Kidney capillary endothelial cell (primary cell): ENCODE measurements at places on chromosomes 12 and 14.

DNA sequence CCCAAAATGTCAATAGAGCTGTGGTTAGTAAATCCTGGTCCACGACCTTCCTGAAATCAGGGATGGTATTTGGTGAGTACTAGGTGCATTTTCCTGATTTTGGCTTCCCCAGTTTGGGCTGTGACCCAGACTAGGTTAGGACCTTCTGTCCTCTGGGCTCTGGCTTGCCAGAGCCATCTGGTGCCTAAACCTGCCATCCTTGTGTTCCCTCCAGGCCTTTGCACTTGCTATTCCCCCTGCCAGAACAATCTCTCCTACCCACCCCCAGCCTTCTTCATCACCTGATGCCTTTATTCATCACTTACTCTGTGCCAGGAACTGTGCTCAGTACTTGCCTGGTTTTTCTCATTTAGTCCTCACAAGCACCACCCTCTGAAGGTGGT, 216.7 kb downstream of the RBM19 start:
- DNase-seq = no peak

- peak; percentile 56 for DNase-seq
These were observed 41.9 kb downstream of the ATP23 start for GRCh38 chr12:57983146-57983857.

DNA sequence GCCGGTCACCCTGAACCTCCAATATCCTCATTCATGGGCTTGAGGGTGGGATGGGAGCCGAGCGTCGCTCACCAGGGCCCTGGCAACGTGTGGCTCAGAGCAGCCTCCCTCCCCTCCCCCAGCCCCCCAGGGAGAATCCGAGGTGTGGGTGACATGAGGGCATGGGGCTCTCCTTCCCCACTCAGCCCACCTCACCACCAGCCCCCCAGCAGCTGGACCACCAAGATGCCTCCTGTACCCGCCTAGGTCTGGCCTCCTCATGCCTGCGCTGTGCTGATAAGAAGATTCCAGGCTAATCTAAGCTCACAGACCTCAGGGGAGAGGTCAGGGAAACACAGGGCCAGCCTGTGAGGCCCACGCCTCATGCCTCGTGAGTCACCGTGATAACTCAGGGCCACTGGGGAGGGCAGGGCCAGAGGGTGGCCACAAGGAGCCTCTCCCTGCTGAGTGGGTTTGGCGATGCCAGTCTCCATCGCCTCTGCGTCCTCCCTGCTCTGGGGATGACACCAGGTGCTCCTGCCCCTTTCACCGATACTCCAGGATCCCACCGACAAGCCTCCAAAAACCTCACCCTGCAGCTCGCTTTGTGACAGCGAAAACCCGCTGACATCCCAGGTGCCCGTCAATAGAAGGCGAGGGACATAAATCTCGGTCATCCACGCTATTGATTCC, 56.9 kb downstream of the TESC start:
- no peak for DNase-seq

DNA sequence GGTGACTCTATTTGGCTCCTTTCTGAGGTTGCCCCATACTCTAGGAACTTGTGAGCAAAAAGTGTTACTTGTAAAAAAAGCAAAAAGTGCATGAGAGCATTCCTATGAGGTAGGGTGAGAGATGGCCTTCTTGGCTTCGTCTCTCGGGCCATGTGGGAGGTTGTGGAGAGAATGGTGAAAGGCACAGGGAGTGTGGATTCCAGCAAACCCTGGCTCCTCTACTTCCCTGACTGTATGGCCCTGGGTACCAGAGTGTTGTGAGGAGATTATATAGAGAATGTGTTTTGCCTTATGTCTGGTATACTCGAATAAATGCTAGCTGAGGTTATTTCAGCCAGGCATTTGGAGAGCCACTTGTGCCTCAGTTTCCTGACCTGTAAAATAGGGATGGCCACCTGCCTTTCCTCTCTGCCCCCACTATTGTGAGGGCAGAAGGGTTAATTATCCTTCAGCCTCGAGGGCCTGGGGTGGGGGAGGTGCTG, 11.0 kb downstream of the PLEKHG3 start:
- DNase-seq = no peak

- no peak for DNase-seq
These were observed 93.6 kb upstream of the CCDC91 start for GRCh38 chr12:28096649-28097048.

DNA sequence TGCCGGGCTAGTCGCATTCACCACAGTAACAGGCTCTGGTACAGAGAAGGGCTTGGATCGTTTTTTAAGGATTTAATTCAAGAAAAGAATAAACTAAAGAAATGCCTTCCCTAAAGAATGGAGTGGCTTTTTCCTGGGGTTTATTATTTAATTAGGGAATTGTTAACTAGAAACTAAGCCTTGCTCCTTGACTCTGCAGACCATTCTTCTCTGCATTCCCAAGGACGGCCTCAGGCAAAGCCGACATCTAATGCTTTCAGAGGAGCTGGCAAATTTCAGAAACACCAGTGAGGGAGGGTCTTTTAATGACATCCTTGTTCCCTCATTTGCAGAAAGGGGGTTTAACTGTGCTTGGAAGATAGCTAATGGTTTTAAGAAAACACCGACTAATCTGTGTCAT, 174.0 kb downstream of the EGLN3 start:
- DNase-seq = no peak

- peak; percentile 90 for DNase-seq
These were observed 143.3 kb upstream of the AVPR1A start for GRCh38 chr12:63294327-63294632.

DNA sequence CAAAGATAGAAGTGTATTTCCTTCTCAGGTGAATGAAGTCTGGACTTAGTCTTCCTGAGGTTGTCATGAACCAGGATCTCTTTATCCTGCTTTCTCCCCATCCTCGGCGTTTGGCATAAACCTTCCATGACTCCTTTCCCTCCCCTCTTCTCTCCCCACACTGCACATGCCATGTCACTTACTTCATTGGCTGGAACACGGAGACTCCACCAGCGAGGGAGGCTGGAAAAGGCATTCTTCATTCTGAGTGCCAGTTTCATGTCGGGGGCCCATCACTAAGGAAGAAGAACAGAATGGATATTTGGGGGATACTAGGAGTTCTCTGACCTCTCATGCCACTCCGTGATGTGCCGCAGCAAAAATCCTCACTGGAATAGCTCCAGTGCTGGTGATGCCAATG, 105.6 kb downstream of the VCPKMT start:
- no peak for DNase-seq

GRCh38 chr14:69719501-69719951, 47.4 kb upstream of the SRSF5 start:
- DNase-seq = peak; percentile 95

GRCh38 chr14:53432378-53432802, 279.3 kb upstream of the DDHD1 start:
- DNase-seq = peak; percentile 10

GRCh38 chr14:100679707-100680438, 46.8 kb upstream of the DLK1 start:
- DNase-seq = no peak

GRCh38 chr14:76250302-76250701, 98.6 kb downstream of the GPATCH2L start:
- DNase-seq = no peak

DNA sequence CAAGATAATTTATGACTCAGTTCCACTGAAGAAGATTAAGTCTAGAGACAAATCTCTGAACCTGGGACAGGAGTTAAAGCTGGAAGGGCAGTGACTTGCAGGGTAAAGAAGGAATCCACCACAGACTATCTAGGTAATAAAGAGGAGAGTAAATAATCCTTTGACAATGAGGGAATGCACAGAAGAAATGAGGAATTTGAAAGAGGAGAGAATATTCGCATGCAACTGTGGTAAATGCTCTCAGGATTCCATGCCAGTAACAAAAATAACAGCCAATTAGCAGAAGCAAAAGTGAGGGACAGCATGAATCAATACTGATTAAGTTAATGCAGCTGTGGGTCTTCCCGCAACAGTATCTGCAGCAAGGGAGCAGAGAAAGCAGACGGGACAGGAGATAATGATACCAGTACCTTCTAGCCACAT, 77.0 kb downstream of the KITLG start:
- DNase-seq = no peak
